Airway epithelial cell (primary cell): ENCODE measurements at places on chromosomes 2 and 18. TPM values are rescaled to one million over a fixed set of nuclear protein-coding genes. Genes with fewer than 3 reads are reported as not detected.

The BARD1 gene
- total RNA-seq = 11.6 and 14.6 TPM in 2 replicates

The NYAP2 gene
- total RNA-seq = not detected in 2 replicates

The ANKRD30B gene
- not detected in 2 replicates for total RNA-seq

The WNT6 gene
- total RNA-seq = not detected in 2 replicates

The IL1B gene
- 63.4 and 95.6 TPM in 2 replicates for total RNA-seq

The CXXC1 gene
- total RNA-seq = 44.7 and 47.6 TPM in 2 replicates

The PAX8 gene
- 0.14 and 0.60 TPM in 2 replicates for total RNA-seq

The FTCDNL1 gene
- 0.09 TPM in 1 of 2 replicates, not detected in the other for total RNA-seq

The TMEM247 gene
- not detected in 2 replicates for total RNA-seq
